Hypothalamus (tissue), 51 donors: ENCODE measurements at places on chromosomes 11 and 22.

DNA sequence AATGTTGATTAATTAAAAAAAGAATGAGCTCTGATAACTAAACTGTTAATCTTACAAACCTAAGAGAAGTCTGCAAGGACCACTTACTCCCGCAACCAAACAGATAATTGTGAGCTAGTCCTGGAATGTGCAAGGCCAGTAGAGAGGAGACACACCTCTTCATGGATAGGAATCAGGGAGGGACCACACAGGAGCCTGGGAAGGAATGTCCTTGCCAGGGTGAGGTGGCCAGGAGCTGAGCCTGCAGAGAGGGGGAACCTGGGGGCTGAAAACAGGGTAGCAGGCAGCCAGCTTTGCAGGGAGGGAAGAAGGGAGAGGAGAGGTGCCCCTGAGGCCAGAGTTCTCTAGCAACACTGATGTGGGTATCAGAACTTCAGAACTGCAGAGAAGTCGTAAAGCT is 9.4 kb upstream of the NLRP10 start:
- no peak for DNase-seq

DNA sequence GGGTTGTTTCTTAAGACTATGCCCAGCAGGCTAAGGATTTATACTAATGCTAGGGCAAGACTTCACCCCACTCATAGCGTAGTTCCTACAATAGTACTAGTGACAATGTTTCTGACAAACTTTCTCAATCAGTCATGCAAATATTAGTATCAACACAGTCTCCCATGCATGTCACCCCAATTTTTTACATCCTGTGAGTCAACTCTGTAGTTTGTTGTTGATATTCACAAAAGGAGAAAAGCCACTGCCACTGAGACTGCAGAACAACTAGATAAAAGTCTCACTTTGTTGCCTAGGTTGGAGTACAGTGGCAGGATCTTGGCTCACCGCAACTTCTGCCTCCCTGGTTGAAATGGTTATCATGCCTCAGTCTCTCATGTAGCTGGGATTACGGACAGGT is 155.2 kb downstream of the RBFOX2 start:
- DNase-seq, result no peak

DNA sequence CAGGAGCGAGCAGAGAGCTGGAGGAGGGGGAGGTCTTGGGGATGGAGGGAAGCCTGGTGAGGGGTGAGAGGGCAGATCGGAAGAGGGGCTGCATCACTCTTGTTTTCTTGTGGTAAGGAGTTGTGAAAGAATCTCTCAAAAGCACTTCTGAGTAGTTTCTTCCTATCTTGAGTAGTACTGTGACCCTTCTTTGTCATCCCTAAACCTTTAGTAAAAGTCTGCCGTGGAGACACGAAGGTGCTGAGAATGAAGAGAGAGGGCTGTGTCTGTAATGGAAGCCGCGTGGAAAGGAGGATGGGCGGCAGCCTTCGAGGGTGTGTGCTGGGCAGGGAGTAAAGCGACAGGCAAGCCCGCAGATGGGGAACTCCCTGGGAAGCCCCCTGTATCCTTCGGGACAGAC is 237.8 kb downstream of the TBC1D22A start:
- no peak for DNase-seq

GRCh38 chr22:47107431-47107830 is 345.0 kb downstream of the TBC1D22A start:
- no peak for DNase-seq

DNA sequence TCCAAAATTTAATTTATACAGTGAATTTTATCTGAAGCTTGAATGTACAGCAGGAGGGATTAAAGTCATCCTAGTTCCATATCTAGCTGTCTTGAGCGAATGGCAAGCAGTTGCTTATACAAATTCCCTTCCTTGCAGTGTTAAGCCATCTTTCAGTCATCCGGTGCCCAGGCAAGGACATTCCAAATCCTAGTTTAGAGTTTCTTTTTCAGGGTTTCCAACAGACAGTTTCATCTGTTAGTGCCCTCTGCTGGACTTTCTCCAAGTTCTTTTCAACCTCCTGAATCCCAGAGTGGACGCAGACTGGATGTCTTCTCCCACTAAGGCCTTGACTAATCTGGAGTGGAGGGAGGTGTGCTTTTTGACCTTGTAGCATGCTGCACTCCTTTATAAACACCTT is 45.4 kb downstream of the GRAMD1B start:
- no peak for DNase-seq

DNA sequence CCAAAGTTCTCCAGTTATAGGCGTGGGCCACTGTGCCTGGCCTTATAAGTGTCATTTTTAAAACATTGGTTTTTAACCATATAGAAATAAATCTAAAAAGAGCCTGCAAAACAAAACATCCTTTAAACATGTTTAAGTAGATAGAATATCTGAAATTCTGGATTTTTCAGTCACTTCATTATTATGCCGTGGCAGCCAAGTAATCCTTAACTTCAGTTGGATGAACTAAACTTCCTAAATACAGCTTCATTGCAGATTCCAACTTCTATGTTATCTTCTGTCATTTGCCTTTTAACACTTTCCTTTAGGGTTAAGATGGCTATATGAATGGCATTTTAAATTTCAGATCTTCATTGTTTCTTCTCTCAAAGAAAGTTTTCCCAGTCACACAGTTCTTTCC is 291.4 kb downstream of the TMEM135 start:
- DNase-seq, result no peak

DNA sequence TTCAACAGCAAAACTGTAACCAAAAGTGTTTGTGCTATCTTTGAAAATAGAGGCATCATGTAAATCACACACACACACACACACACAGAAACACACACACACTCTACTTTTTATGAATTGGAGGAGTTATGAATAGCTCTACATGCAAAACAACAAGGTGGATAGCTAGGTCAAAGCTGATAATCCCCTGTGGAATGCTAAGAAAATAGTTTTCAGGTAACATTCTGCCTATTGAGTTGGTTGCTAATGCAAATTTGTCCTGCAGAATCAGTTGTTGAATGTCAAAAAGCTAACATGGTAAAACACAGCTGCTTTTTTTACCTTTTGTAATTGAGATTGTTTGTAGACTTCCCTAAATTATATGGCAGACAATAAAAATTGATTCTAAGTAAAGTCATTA is 1658.4 kb upstream of the RAG2 start:
- DNase-seq, result no peak

DNA sequence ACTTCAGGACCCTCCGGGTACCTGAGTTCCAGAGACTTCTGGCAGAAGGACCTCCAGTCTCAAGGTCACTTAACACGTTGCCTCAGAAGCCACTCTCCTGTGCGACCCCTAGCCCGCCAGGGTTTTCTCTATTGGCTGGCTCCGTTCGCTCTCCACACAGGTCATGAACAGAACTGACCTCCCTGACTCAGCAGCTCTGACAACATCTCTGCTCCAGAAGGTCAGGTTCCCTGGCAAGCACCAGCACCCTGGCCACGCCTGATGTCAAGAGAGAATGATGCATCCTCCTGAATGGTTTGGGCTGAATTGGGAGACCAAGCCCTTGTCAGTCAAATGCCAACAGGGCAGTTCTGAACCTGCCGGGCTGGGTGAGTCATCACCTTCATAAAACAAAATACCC is 84.3 kb upstream of the TMEM45B start:
- DNase-seq, result no peak

DNA sequence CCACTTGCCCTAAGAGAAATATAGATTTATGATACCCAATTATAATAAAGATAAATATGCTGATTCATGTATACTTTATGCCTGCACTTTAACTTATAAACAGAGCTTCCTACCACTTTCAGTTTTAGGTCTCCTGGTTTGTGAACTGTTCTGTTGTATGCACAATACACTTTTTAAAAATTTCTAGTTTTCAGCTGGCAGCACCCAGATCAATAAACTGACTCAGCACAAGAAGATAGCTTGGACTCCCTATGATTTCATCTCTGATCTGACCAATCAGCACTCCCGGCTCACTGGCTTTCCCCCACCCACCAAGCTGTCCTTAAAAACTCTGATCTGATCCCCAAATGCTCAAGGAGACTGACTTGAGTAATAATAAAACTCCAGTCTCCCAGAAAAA is 33.5 kb upstream of the FAM181B start:
- DNase-seq, result no peak

DNA sequence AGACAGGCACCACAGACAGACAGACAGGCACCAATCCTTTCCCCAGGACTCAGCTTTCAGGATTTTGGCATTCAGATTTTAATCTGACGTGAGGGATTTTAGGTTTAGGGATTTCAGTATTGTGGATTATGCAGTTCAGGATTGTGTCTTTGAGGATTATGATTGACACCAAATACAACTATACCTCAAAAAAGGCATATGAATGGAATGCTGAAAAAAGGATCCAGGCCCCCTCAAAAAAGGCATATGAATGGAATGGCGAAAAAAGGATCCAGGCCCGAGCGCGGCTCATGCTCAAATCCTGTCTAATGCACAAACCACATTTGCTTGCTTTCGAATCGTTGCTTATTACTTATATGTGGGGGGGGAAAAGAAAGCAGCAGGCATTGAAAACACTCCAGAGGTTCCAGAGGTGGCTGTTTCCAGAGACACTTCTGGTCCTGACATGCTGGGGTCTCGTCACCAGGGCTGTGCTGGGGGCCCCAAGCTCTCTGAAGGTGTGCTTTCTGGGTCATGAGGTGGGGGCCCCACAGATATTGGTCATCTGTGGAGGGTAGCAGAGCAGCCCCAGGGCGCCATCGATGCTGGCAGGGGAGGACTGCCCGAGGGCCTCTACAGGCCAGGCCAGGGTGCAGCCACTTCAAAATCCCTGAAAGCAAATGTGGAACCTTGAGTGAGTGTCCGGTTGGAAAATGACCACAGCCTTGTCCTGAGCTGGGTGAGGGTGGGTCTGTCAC is 16.8 kb upstream of the OSBPL5 start:
- no peak for DNase-seq

- DNase-seq, result no peak
Observed at GRCh38 chr22:39593066-39593930, 22.7 kb downstream of the CACNA1I start.

DNA sequence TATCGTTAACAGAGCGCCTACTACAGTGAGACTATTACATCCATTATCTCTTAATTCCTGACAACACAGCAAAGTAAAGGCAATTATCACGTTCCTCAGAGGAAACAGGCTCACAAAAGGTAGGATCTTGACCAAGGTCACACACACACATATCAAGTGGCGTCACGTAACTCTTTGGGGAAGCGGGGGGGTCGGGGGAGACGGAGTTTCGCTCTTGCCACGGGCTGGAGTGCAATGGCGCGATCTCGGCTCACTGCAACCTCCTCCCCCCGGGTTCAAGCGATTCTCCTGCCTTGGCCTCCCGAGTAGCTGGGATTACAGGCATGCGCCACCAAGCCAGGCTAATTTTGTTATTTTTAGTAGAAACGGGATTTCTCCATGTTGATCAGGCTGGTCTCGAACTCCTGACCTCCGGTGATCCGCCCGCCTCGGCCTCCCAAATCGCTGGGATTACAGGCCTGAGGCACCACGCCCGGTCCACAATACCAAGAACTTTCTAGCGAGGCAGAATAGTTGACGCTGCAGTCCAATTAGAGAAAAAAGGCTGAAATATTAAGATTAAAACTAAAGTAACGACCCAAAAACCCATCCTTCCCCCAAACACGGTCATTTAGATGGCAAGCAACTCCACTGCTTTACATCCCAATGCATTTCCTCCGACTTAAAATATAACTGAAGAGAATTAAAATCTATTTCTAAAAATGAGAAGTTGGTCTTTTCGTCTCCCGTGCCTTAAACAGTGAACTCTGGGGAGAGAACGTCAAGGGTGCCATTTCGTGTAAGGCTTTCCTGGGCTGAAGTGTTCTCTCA is 1.2 kb downstream of the DDX17 start:
- no peak for DNase-seq

DNA sequence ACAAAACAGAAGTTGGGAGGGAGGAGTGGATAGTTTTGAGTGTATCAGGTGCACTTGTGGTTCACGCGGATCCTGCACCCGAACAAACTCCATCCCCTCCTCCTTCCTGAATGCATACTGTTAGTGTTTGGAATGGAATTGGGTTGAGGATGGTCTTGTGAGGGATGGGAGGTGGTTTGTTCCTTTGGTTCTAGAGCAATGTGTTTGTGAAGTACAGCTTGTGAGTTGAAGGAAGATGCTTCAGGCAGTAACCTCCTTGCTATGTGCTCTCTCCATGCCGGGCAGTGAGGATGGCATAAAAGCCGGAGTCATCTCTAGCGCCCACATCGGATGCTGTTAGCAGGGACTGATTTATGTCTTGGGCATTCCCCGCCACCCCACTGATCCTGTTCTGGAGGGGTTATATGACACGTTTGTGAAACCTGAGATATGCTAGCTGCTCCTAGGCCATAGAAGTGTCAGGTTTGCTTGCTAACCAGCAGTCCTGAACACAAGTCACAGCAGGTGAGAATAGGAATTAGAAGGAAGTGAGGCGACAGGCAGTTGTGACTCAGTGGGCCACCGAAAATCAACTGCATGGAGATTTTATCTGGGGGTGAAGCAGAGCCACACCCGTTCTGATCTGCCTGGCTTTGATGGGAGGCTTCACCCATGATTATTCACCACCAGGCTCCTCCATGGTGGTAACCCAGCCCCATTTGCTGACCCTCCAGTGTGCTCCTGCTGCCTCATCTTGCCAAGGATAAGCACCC is 2.2 kb downstream of the BCR start:
- DNase-seq, result peak; percentile 12

DNA sequence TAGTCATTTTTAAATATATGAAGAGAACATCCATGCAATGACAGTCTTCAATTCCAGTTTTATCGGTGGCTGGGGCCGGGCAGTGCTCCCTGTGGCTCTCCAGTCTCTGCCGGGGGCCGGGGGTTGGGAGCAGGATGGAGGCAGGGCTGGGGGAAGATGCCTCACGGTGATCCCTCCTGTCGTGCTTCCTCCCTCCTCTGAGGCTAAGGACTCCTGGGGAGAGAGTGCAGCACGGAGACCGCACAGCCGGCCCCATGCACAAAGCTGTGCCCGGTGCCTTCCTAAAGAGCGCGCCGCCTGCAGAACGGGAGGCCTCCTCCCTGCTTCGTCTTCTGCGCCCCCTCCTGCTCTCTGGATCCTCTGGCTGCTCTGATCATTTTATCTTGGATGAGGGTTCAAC is 20.5 kb downstream of the GAL start:
- DNase-seq, result no peak

DNA sequence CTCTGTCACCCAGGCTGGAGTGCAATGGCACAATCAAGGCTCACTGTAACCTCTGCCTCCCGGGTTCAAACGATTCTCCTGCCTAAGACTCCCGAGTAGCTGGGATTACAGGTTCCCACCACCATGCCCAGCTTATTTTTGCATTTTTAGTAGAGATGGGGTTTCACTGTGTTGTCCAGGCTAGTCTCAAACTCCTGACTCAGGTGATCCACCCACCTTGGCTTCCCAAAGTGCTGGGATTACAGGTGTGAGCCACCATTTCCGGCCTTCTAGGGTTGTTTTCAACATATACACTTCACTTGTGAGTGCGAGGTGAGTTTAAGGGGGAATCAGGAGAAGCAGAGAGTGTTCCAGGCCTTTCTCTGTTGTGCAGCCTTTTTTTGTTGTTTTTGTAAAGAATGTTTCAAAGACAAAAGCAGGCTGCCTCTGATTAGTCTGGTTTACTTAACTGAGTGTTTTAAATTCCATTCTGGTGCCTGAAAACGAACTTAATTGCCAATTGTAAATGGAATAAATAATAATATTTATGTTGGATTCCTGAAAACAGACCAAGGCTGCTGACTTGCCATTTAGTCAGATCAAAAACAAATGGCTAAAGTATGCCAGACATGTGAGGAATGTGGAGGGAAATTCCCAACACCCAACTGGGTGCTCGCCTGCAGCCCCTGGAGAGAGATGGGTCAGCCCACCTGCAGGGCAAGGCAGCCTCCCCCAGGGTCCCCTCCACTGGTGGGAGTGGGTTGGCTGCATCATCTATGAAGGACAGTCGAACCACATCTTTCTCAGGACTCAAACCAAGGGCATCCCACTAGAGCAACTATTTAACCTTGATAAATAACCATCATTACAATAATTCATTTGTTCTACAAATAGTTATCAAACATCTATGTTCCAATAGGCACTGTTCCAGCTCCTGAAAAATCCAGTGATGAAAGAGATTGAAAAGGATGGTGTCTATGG is 4.6 kb upstream of the RANGAP1 start:
- DNase-seq, result no peak
